ENCODE measurements at places on chromosomes 2 and 18.
A peak's percentile ranks its signal among the peaks of the same experiment; 100 is the strongest.

DNA sequence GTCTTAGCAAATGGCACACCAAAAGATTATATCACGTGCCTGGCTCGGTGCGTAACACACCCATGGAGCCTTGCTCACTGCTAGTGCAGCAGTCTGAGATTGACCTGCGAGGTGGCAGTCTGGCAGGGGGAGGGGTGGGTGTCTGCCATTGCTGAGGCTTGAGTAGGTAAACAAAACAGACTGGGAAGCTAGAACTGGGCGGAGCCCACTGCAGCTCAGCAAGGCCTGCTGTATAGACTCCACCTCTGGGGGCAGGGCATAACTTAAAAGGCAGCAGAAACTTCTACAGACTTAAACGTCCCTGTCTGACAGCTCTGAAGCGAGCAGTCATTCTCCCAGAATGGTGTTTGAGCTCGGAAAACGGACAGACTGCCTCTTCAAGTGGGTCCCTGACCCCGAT lies 55.9 kb upstream of the FSHR start:
- DNase-seq, result no peak

DNA sequence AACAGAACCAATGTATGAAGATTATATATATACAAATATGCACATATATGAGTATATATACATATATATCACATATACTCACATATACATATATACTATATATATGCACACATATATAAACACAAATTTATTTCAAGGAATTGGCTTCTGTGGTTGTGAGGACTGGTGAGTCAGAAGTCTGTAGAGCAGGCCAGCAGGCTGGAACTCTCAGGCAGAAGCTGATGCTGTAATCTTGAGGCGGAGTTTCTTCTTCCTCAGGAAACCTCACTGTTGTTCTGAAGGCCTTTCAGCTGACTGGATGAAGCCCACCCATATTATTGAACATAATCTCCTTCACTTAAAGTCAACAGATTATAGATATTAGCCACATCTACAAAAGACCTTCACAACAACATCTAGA lies 143.9 kb upstream of the CREB1 start:
- DNase-seq, result no peak

DNA sequence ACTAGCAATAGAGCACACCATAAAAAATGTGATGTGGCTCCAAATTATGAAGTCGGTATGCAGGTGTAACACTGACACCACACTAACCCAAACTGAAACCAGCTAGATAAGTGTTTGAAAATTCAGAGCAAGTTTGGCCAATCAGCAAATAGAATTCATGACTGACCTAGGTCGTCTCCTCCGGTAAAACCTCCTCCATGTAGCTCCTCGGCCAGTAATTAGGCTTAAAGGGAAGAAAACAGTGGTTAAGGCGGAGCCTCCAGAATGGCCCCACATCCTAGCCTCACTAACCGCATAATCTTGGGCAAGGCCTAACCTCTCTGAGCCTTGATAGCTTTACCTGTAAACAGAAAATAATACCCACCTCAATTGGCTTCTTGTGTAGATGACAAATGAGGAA lies 30.1 kb downstream of the C1D start:
- DNase-seq, result no peak

GRCh38 chr2:15736396-15737180 lies 144.9 kb downstream of the DDX1 start:
- DNase-seq, result no peak

DNA sequence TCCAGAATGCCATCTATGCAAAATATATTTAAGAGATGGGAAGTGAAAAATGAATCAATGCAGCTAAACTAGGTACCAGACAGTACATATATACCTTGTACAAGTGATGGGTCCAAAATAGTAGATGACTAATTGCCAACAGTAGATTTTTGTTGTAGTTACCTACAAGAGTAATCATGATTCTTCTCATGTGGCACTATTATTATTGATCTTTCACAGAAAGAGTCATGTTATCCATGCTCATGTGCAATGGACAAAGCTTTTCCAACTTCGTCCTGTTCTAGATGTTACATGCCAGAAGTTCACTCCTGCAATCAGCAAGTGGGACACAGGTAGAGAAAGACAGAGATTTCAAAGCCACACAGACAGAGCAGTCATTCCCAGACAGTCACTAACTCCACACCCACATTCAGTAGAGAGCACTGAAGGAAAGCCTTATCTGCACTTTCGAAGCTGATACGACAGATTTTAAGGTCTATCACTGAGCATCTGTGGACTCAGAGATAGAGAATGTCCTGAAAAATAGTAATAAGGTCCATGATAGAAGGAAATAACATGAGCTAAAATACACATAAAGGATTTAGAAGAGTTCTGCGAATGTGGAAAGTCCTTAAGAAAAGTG lies 101.6 kb upstream of the ITPRID2 start:
- DNase-seq, result no peak

DNA sequence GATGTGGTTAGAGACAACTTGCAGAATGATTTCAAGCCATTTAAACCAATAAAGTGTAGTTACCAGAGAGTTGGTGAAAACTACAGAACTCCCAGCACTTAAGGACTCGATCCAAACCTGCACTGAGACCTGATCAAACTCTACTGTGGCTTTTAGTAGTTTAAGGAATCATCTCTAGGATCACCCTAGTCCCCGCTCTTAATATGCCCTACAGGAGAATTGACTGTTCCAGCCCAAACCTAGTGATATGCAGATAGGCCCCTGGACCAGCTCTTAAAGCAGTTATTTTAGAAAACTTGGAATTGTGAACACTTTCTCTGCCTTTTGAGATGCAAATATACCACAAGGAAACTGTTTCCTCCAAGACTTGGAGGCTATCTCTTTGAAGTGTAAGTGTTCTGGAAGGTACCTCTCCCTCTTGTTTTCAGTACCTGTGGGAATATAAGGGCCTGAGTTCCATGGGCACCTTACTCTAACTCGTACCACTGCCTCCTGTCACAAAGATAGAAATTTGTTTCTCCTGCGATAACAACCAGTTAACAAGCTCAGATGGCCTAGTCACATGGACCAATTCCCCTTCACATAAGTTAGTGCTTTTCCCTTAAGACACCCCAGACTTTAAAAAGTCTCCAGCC lies 1367.2 kb upstream of the SLC39A10 start:
- DNase-seq, result no peak

- DNase-seq, result no peak
These were observed 61.5 kb upstream of the TWIST2 start for GRCh38 chr2:238786379-238786778.

DNA sequence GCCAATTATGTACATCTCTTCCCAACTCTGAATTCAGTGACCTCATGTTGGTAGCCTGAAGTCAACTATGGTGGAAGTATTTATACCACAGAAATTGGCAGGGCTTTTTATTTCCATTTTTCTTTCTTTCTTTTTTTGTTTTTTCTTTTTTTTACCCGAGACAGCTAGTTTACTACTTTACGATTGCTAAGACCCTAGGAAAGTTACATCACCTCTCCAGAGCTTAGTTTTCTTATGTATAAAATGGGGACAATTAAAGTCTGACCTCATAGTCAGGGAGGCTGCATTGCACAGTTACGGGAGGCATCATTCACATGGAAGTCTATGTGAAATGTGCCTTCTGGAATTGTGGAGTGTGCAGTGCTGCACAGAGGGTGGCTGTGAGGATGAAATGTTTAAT lies 194.3 kb downstream of the MTX2 start:
- DNase-seq, result no peak

DNA sequence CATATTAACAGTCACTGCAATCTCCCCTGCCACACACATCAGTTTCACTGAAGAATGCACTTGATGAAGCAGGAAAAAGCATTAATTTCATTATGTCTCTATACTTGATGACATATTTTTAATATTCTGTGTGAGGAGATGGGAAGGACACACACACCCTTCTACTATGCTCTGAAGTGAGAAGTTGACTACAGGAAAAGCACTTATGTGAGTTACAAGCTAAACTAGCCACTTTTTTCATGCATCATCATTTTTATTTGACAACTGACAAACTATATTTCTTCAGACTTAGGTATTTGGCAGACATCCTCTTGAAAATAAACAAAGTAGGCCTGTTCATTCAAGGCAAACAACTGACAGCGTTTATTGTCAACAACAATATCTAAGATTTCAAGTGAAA lies 150.4 kb upstream of the ID2 start:
- no peak for DNase-seq

DNA sequence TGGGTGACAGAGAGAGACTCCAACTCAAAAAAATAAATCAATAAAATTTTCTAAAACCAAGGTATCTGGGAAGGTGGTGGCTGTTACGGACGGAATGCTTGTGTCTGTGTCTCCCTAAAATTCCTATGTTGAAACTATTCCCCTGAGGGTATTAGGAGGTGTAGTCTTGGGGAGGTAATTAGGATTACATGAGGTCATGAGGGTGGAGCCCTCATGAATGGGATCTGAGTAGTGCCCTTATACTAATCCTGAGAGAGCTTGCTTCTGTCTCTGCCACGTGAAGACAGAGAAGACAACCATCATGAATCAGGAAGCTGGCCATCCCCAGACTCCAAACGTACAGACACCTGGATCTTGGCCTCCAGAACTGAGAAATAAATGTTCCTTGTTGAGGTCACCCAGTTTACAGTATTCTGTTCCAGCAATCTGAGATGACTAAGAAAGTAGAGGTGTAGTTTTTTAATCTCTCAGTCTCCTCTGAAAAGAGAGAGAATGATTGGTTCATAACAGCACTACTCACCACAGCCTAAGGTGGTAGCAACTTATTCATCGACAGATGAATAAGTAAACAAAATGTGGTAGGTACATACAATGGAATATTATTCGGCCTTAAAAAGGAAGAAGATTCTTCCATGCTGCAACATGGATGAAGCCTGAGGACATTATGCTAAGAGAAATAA lies 38.4 kb downstream of the TGFBRAP1 start:
- DNase-seq, result no peak

DNA sequence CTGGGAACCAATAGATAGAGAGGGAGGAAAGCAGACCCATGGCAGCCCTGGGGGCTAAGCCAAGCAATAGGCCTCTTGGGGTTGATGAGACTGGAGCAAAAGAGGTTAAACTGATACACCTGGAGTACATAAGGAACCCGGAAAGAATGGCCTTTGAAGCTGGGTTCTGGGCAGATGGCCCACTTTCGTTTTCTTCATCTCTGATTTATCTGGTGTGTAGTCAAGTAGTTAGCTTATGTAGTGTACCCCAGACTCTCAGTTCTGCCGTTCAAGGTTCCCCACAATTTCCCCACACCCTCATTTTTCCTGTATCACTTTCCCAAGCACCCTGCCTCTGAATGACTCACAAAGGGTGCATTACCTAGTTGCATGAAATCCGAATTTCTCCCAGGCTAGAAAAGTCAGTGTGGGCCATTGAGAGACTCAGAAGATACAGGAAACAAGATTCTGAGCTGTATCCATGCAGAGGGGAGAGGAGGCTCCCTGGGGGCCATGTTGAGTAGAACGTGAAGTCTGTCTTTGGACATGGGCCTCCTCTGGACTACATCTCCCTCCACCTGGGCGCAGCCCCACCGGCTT lies 235.0 kb downstream of the LOXHD1 start:
- no peak for DNase-seq

DNA sequence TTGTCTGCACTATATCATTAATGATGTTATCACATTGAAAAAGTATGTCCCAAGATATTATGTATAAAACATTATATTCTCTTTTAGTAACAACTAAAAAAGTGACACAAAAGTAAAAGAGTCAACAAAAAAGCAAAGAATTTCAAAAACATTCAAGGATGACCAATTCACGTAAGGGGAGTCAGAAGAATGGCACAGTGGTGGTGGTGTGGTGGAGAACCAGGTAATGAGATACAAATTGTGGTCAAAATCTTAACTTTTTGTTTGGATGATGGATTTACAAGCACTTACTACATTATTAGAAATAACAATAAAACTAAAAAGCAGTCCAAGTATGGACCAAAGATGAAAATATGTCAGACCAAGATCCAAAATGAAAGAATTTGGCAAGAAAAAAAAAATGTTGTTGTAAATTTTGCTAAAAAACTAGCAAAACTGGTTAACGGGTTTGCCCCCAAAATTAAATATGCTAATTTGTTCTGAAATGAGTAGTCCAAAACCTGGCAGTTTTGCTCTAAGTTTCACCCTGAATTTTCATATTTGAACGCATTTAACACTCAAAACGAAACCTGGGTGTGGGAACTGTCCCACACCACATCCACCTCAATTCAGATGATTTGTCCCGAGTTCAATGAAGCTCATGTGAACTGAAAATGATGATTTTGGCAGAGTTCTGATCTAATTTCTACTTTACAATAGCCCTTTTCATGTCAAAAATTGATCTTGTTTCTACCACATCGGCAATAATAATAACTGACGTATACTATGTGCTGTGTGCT lies 135.8 kb downstream of the IKZF2 start:
- no peak for DNase-seq

GRCh38 chr2:215861607-215862350 lies 151.6 kb downstream of the MREG start:
- no peak for DNase-seq

- DNase-seq, result peak; percentile 71
These were observed 24.5 kb downstream of the DARS1 start for GRCh38 chr2:135960656-135961551.

DNA sequence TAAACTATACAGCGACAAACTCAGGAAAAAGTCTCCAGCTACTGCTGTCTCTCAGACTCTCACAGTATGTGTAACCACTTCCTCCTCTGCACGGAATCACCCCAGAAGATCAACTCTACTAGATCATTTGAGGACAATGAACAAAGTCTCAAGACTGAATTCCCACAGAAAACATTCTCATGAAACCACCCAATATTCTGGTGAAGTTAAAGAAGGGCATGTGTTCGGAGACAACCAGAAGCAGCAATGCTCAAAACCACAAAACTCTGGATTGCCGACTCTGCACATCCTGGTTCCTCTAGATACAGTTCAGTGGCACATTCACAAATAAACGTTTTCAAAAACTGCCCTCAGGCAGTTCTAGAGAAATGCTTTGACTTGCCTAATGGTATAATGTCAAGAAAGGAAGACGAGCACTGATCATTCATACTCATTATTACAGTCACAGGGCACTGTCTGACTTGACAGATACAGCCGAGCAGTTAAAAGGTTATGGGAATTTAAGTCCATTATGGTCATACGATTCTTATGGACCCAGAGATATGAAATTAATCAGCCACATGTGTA lies 91.9 kb upstream of the STK17B start:
- no peak for DNase-seq

GRCh38 chr18:49228187-49228586 lies 232.3 kb downstream of the DYM start:
- DNase-seq, result no peak

DNA sequence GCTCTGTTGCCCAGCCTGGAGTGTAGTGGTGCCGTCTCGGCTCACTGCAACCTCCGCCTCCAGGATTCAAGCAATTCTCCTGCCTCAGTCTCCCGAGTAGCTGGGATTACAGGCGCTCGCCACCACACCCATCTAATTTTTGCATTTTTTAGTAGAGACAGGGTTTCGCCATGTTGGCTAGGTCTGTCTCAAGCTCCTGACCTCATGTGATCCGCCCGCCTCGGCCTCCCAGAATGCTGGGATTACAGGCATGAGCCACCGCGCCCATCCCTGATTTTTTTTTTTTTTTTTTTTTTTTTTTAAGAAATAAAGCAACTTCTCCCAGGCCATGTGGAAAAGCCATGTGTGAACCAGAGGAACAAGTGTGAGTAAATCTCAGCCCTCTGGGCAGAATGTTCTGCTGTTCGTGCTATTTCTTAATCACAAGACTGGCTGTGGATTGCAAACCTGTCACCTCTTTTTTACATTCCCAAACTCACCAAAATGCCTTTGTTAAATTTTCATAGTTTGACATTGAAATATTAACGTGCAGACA lies 6.4 kb upstream of the SH3BP4 start:
- no peak for DNase-seq

- DNase-seq, result no peak
These were observed 282.7 kb upstream of the MAP2 start for GRCh38 chr2:209141142-209141541.
